Effector CD8-positive, alpha-beta T cell (primary cell): ENCODE measurements at places on chromosomes 4 and X.

GRCh38 chr4:46329118-46329976 is 60.6 kb downstream of the GABRA2 start:
- DNase-seq, result no peak

DNA sequence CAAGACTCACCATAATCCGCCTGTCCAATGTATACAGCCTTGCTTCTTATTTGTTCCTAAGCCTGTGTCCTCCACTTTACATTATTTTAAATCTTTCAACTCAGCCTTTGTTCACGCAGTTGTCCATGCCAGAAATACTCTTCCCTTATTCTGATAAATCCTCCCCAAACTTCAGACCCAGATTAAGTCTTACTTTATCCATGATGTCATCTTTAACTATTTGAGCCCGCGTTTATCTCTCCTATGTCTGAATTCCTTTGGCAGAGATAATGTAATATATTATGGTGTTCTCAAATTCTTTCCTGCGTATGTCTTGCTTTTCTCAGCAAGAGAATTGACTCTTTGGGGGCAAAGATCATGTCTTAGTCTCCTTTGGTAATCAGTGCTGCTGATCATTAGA is 129.6 kb downstream of the LUZP4 start:
- no peak for DNase-seq

DNA sequence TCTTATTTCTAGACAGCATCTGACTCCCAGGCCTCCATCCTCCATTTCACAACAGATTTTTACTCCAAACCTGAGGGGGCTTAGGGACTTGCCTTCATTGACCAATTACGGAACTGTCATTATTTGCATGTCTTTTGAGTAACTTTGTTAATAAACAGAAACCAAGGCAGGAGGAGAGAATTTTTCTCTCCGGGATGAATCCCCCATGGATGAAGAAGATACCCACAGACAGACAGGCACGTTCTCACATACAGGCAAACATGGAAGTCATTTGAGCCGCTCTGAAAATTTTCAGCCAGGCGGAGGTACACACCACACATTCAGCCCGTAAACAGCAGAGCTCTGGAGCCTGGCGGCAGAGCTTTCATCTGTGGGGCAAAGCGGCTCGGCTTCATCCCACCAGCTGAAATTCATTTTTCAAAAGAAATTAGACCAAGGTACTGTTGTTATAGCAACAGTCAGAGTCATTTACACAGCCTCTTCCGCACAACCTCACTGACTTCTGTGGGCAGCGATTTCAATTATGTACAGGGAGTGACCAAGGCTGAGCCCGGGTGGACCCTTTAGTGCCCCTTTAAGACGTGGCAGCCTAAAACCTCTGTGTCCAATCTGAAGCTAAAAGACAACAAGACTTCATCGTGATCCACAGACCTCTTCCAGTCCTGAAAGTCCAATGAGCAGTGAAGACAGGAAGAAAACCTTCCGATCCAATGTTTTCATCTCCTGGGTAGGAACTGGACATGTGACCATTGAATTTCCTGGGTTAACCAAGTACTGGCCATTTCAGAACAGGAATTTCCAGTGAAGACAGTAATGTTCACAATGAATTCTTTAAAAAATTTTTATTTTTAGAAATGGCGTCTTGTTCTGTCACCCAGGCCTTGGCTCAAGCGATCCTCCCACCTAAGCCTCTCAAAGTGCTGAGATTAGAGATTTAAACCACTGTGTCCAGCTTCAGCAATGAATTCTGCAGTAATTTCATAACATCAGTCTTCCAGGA is 237.0 kb downstream of the MGST2 start:
- no peak for DNase-seq

DNA sequence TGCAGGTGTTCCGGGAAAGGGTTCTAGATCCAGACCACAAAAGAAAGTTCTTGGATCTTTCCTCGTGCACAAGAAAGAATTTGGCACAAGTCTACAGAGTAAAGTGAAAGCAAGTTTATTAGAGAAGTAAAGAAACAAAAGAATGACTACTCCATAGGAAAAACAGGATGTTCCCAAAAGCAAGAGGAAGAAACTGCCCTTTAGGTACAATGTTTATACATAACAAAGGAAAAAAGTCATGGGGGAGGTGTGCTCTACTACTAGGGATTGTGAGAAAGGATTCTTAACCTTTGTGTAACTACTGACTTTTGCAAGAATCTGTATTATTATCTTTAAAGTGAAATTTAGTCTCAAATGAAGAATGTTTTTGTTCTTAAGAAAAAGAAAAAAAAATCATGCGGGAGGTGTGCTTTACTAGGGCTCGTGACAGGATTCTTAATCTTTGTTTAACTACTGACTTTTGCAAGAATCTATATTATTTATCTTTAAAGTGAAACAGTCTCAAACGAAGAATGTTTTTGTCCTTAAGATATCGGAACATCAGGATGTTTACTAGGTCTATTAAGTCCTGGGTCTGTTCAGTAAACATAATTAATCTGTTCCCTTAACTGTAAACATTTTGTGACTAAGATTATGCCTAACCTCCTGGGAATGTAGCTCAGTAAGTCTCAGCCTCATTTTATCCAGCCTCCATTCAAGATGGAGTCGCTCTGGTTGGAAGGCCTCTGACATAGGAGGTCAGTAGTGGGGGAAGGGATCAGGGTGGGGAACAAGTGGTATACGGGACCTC is 110.4 kb upstream of the BEND4 start:
- DNase-seq, result no peak

DNA sequence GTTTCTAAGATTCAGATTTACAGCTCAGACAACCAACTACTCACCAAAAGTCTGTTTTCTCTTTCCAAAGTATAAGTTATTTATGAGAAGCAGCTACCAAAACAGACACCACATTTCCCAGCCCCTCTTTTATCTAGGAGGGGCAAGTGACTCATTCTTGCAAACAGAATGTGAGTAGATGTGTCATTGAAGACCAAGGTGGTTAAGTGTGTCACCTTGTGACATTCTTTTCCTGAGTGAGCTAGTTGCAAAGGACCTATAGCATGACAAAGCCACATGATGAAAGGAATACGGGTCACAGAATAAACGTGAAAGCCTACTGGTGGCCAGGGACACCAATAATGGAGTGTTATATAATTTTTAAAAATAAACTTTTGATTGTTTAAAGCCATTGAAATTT is 50.0 kb downstream of the SLC7A11 start:
- no peak for DNase-seq

DNA sequence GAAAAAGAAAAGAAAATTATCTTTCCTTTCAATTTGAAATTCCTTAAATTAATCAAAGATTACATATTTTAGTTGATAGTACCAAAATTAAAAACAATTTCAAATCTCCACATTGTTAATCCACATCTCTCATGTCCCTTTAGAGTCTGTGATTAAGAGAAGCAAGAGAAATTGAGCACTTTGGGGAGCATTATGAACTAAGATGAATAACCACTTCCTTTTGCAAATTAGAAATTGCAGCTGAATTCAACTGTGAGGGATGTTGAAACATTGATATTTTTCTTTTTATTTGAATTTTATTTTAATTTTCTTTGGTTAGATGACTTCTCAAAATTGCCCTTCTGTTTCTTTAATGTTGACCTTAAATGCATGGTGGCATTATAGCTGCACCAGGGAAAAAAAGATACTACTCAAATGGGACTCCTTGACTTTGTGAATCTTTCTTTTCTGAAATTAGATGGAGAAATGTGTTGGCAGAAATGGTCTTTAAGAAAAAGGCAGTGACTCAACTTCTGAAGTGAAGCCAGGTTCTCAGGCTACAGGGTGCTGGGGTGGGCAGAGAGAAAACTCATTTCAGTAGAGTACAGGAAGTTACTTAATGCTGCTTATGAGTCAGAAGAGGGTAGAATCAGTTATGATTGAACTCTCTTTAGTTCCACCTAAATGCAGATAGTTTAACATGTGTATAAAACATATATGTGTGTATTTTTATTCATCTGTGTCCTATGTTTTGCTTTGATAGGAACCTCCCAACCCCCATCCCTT is 92.0 kb upstream of the TNIP3 start:
- no peak for DNase-seq

- DNase-seq, result no peak
Observed at GRCh38 chr4:80073473-80074008, 512 bp upstream of the ANTXR2 start.

DNA sequence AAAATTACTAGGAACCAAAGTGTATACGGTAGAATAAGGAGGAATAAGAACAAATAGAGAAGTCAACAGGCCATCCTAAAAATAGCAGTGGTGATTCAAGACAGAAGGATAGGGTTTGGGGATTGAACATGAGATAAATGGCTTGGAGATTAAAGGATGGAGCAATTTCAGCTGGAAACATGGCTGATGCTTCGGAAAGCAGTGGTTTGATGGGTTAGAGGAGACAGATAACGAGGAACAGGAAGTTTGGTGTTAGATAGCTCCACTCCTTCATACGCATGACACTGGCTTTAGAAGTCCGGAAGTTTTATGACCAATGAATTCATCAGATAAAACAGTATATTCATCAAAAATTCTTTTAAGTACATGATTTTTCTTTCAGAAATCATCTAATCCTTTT is 70.8 kb upstream of the GALNTL6 start:
- no peak for DNase-seq

- no peak for DNase-seq
Observed at GRCh38 chr4:184261246-184261645, 43.6 kb upstream of the ENPP6 start.

DNA sequence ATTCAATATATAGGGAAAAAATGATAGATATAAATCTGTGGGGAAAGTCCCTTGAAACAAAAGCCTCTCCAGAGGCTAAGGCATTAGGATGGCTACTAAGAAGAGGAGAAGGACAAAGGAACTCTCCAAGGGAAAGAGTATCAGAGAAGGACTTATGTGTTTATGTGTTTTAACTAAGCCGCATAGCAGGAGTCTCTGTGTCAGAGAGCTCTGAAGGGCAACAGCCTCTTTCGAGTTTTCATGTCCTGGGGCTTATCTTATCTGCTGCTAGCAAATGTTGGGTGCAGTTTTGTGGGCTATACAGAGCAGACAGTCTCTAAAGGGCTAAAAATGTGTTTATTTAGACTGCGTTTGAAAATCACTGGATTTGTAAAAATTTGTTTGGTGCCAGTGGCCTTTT is 1145.6 kb upstream of the DIAPH2 start:
- no peak for DNase-seq

DNA sequence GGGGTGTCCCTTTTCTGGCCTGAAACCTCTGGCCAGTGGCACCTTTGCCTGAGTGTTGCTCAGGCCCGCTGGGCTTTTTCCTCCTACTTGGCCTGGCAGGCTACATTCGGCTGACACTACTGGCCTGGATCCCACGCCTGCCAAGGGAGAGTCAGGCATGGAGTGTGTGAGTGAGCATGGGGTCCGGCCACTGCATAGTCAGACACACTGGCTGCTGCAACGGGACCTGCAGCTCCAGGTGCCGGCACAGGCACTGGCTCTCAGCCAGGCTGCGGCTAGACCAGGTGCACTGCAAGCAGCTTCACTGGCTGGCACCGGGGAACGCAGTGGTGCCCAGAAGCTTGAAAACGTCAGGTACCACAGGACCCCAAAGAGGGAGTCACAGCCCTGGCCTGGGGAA is 434.9 kb downstream of the ARHGAP24 start:
- no peak for DNase-seq

GRCh38 chr4:159104694-159105414 is 2.0 kb downstream of the RAPGEF2 start:
- DNase-seq, result no peak

DNA sequence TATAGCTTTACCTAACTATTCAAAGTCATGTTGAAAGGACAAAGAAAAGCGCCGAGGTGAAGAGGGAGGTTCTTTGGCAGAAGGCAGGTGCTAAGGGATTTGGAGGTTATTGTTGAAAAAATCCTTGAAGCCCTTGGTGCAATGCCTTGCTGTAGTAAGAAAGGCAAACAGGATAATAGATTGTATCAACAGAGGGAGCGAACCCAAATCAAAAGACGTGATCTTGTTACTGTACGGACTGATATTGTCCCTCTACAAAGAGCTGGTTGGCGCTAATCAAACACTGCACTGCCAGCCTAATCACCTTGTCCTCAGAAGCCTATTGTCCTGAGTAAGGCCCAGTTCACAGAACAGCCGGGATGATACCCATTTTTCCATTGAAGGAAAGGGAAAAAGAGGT is 182.9 kb downstream of the ZIC3 start:
- no peak for DNase-seq

DNA sequence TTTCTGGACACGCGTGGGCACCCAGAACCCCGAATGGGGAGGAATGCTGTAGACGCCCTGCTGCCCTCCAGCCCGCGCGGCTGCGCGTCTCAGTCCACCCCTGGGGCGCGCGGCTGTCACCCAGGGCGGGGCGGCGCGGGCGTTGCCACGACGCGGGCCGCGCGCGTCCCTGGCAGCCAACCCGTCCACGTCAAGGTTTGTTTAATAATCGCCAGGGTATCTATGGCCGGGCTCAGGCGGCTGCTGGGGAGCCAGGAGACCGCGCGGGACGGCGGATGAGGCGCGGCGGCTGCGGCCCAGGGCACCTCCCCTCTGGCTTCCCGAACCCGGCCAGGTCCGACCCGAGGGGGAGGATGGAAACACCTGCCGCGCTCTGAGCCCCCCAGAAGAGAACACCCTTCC is at the start of gene SPATA18:
SPATA18 (plus strand) TSS at position 92 of the 402 bp plus-strand sequence. CDS start 401 bp downstream, outside the sequence.
- no peak for DNase-seq

- peak; percentile 24 for DNase-seq
Observed at GRCh38 chrX:39309721-39310152, 508.5 kb downstream of the MID1IP1 start.

GRCh38 chr4:72805284-72805683 is 236.3 kb upstream of the ADAMTS3 start:
- DNase-seq, result no peak

DNA sequence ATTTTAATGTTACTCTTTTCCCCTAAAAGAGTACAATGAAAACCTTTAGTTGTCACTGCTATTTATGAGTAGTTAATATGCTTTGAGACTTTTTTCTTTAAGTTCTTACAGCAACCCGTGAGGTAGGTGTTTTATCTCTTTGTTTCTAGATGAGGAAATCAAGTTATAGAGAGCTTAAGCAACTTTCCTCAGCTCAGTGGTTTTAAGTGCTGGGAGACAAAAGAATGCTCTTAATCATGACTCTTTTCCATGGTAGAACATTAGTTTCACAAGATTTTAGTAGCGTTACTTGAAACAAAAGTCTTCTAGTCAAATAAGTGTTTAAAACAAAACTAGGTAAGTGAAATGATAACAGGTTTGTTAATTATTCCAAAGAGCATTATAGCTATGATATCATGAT is 354.7 kb upstream of the PITX2 start:
- DNase-seq, result no peak

DNA sequence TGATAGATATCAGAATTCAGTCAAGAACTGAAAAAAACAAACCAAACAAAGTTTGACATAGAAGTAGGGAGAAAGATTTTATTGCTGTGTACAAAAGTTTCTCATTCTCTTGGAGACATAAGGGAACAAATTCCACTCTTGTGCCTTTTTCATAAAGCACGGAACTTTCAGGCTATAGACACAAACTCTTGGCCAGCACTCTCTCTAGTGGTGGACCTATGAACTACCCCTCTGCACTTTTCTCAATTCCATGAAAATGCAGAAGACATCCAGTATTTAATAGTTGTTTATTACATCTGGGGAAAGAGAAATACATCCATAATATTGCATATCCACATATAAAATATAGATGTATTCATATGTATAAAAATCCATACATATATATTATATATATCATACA is 291.6 kb upstream of the HS3ST1 start:
- no peak for DNase-seq

- DNase-seq, result no peak
Observed at GRCh38 chr4:17664755-17665154, 50.3 kb downstream of the MED28 start.

GRCh38 chrX:29627833-29628232 is 587.5 kb upstream of the MAGEB2 start:
- no peak for DNase-seq
